Purkinje cell (primary cell): ENCODE measurements at places on chromosomes 5 and 9. TPM values are rescaled to one million over a fixed set of nuclear protein-coding genes. Genes with fewer than 3 reads are reported as not detected.

The BTNL8 gene
- polyA plus RNA-seq, result not detected in 2 replicates

The SPATA31C1 gene
- not detected in 2 replicates for polyA plus RNA-seq

The SEMA5A gene
- 0.84 and 2.2 TPM in 2 replicates for polyA plus RNA-seq

The AGXT2 gene
- not detected in 2 replicates for polyA plus RNA-seq

The LCN1 gene
- polyA plus RNA-seq, result not detected in 2 replicates

The SLC27A6 gene
- 5.2 and 7.9 TPM in 2 replicates for polyA plus RNA-seq

The ANKRD20A1 gene
- polyA plus RNA-seq, result 3.3 and 19.0 TPM in 2 replicates

The SOHLH1 gene
- polyA plus RNA-seq, result 1.4 TPM in 1 of 2 replicates, not detected in the other

The LCN9 gene
- not detected in 2 replicates for polyA plus RNA-seq

The C9 gene
- polyA plus RNA-seq, result 0.08 TPM in 1 of 2 replicates, not detected in the other

The SVEP1 gene
- polyA plus RNA-seq, result 0.28 and 0.65 TPM in 2 replicates

The STK10 gene
- polyA plus RNA-seq, result not detected in 2 replicates

The GFPT2 gene
- 3.3 and 7.6 TPM in 2 replicates for polyA plus RNA-seq

The ACOT12 gene
- polyA plus RNA-seq, result not detected in 2 replicates

The SPINK6 gene
- polyA plus RNA-seq, result 1,307 and 2,131 TPM in 2 replicates

The ROR2 gene
- not detected in 2 replicates for polyA plus RNA-seq

The FREM1 gene
- polyA plus RNA-seq, result 1.6 and 4.5 TPM in 2 replicates

The CEP72 gene
- polyA plus RNA-seq, result 1.7 TPM in 2 replicates

The GLRA1 gene
- polyA plus RNA-seq, result 0.35 TPM in 1 of 2 replicates, not detected in the other

The CDH18 gene
- 303 and 308 TPM in 2 replicates for polyA plus RNA-seq

The DIPK1B gene
- polyA plus RNA-seq, result 9.0 and 15.5 TPM in 2 replicates

The PCDHGB5 gene
- 0.32 TPM in 1 of 2 replicates, not detected in the other for polyA plus RNA-seq

The DAPK1 gene
- polyA plus RNA-seq, result 8.3 and 12.6 TPM in 2 replicates

The HTR4 gene
- not detected in 2 replicates for polyA plus RNA-seq

The ISCA1 gene
- polyA plus RNA-seq, result 64.0 and 76.5 TPM in 2 replicates

The GADD45G gene
- polyA plus RNA-seq, result 0.23 and 0.53 TPM in 2 replicates

The GPSM1 gene
- 1.1 TPM in 1 of 2 replicates, not detected in the other for polyA plus RNA-seq

The SPATA31D4 gene
- polyA plus RNA-seq, result not detected in 2 replicates

The KIF24 gene
- polyA plus RNA-seq, result 0.07 and 0.23 TPM in 2 replicates

The C6 gene
- not detected in 2 replicates for polyA plus RNA-seq

The FBP2 gene
- polyA plus RNA-seq, result not detected in 2 replicates

The GABRA1 gene
- polyA plus RNA-seq, result 1,009 and 1,123 TPM in 2 replicates

The ABO gene
- polyA plus RNA-seq, result 0.10 TPM in 1 of 2 replicates, not detected in the other

The KCNV2 gene
- not detected in 2 replicates for polyA plus RNA-seq

The SEMA4D gene
- 2.9 and 7.2 TPM in 2 replicates for polyA plus RNA-seq

The WDR38 gene
- not detected in 2 replicates for polyA plus RNA-seq

The TMEM174 gene
- not detected in 2 replicates for polyA plus RNA-seq

The PCDHA9 gene
- polyA plus RNA-seq, result 0.07 and 0.16 TPM in 2 replicates

The OXCT1 gene
- polyA plus RNA-seq, result 74.0 and 79.4 TPM in 2 replicates

The SPINK4 gene
- not detected in 2 replicates for polyA plus RNA-seq

The EFNA5 gene
- polyA plus RNA-seq, result 28.3 and 33.8 TPM in 2 replicates

The CER1 gene
- not detected in 2 replicates for polyA plus RNA-seq

The MPDZ gene
- polyA plus RNA-seq, result 18.4 and 21.8 TPM in 2 replicates

The CSF1R gene
- polyA plus RNA-seq, result 0.25 and 0.27 TPM in 2 replicates

The IGFBPL1 gene
- 1.3 TPM in 1 of 2 replicates, not detected in the other for polyA plus RNA-seq

The PCDHA3 gene
- 3.8 TPM in 1 of 2 replicates, not detected in the other for polyA plus RNA-seq
